ENCODE measurements at places on chromosomes 4 and X.

GRCh38 chrX:45502396-45502795 lies 301.7 kb upstream of the DIPK2B start:
- DNase-seq = no peak

- DNase-seq = no peak
Observed at GRCh38 chr4:73693811-73694210, 46.6 kb upstream of the CXCL8 start.

GRCh38 chr4:121822796-121823504 lies 733 bp downstream of the CCNA2 start:
- DNase-seq = peak; percentile 34

GRCh38 chr4:165335163-165335703 lies 7.8 kb downstream of the MSMO1 start:
- no peak for DNase-seq

- DNase-seq = no peak
Observed at GRCh38 chr4:154731756-154732155, 12.0 kb upstream of the LRAT start.

GRCh38 chr4:82136161-82136801 lies 237.5 kb downstream of the HNRNPD start:
- no peak for DNase-seq

GRCh38 chrX:112662559-112663427 lies 16.9 kb downstream of the LHFPL1 start:
- peak; percentile 80 for DNase-seq

GRCh38 chr4:89245459-89245858 lies 62.1 kb downstream of the GPRIN3 start:
- DNase-seq = no peak

GRCh38 chr4:26885912-26886274 lies 25.3 kb downstream of the STIM2 start:
- DNase-seq = no peak

DNA sequence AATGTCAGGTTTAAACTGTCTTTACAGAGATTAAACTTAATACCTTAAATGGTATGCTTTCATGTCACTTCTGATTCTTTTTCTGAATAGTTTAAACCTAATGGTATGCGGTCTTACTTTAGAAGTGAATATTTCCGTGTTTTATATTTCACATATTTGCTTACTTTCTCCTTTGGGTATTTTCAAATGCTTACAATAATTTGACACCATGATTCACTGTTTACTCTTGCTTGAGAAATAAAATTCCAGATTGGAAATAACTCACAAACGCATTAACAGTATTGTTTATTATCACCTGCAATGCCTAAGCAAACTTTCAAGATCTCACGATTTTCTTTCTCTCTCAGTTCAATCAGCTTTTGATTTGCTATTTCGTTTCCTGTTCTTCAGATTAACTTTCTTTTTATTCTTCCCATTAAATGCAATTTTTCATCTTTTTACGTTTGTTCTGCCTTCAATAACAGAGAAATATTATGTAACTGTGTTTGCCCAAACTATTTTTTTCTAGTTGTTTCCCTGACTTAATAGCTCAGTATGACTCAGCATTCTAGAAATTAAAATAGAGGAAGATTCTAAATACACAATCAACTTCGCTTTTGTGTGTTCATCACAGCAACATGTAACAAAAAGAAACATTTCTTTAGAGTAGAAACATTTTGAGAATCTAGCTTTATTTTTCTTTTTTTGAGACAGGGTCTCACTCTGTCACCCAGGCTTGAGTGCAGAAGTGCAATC lies 955.5 kb upstream of the PRKX start:
- DNase-seq = no peak

GRCh38 chr4:7428261-7429068 lies 6.3 kb downstream of the PSAPL1 start:
- no peak for DNase-seq

GRCh38 chr4:126956184-126956897 lies 676.4 kb upstream of the INTU start:
- DNase-seq = no peak
